ENCODE measurements at places on chromosomes 6 and 20.

DNA sequence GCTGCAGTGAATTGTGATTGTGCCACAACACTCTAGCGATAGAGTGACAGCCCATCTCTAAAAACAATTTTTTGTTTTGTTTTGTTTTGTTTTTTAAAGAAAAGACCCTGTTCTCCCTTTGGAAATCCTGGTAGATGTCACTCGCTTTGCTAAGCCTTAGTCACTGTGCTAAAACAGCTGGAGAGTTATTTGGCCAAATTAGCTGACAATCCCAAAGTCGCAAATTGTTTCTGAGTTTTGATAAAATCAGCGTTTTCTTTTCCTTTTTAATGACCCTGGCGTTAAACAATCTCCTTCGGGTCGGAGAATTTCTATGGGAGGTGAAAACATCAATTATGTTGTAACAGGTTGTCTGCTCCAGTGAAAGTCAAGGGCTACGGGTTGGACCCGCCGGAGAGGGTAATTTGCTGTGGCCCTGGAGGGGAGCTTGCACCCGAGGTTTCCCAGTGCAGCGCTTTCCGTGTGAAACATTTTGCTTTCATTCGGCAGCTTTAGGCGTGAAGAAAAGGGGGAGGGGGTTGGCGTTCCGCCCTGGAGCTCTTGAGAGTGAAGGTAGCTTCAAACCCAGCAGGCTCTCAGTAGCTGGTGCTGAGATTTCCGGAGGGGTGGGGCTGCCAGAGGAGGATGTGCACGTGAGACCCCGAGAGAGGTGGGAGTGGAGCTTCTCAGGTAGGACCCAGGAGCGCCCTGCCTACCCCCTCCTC, 296.6 kb downstream of the PHACTR1 start:
- no peak for DNase-seq

- DNase-seq: no peak
Observed at GRCh38 chr20:57662456-57663240, 42.4 kb upstream of the ZBP1 start.

DNA sequence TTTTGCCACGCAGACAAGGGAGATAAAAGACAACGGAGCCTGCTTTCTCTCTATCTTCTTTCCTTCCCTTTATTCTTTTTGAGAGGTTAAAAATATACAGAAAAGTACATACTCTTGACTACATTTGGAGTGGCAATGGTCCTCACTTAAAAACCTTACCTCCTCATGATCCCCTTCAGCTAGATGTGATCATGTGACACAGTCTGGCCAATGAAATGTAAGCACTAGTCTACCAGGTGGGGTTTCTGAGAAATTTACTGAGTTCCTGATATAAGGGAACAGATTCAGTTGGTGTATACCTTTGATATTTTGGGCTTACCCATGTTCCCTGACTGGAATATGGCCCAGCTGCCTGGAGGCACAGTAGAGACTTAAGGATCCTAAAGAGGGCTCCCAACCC, 165.5 kb upstream of the BEND3 start:
- no peak for DNase-seq

- no peak for DNase-seq
Observed at GRCh38 chr6:169881976-169882375, 130.6 kb downstream of the ERMARD start.

DNA sequence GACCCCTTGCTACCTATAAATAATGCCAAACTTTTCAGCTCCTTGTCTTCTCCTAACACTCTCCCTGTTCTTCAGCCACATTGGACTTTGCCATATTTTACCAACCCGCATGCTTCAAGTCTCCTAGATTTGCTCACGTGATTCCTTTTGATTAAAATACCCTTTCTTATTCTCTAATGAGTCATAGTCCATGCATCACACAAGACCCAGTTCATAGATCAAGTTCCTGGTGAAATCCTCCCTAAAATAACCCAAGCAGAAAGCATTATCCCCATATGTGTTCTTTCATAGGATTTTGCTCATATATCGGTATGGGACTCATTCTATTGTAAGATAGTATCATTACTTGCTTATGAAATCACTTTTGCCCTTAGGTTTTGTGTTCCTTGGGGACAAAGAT, 108.9 kb upstream of the STXBP5 start:
- no peak for DNase-seq

- DNase-seq: no peak
Observed at GRCh38 chr6:165055231-165055630, 254.2 kb downstream of the C6orf118 start.

- DNase-seq: no peak
Observed at GRCh38 chr6:131911951-131912350, 39.2 kb downstream of the CCN2 start.

DNA sequence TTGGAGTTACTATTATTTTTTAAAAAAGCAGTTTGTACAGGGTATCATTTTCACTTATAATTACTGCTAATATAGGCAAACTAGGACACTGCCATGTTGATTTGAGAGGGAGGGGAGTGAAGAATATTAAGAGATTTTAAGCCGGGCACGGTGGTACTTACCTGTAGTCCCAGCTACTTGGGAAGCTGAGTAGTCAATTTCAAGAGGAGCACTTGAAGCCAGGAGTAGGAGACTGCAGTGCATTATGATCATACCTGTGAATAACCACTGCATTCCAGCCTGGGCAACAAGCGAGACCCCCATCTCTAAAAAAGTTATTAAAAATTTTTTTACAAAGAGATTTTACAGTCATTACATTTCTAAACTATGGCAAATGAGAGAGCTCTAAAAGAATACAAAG, 35.7 kb downstream of the ADAT2 start:
- no peak for DNase-seq

GRCh38 chr6:14770040-14770439, 475.8 kb upstream of the JARID2 start:
- DNase-seq: no peak

- DNase-seq: no peak
Observed at GRCh38 chr6:21352131-21352530, 241.4 kb upstream of the SOX4 start.

DNA sequence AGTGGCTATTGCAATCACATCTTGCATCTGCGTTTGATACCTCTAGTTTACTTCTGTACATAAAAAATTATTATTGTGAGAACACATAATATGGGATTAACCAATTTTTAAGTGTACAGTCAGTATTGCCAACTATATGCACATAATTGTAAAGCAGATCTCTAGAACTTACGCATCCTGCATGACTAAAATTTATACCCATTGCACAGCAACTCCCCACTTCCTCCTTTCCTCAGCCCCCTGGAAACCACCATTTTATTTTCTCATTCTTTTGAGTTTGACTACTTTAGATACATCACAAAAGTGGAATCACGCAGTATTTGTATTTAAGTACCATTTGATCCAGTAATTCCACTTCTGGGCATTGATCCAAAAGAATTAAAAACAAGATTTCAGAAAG, 19.3 kb upstream of the OPN5 start:
- no peak for DNase-seq

- DNase-seq: no peak
Observed at GRCh38 chr6:169850154-169850553, 98.7 kb downstream of the ERMARD start.

- DNase-seq: no peak
Observed at GRCh38 chr6:88492824-88493223, 326.7 kb upstream of the CNR1 start.

DNA sequence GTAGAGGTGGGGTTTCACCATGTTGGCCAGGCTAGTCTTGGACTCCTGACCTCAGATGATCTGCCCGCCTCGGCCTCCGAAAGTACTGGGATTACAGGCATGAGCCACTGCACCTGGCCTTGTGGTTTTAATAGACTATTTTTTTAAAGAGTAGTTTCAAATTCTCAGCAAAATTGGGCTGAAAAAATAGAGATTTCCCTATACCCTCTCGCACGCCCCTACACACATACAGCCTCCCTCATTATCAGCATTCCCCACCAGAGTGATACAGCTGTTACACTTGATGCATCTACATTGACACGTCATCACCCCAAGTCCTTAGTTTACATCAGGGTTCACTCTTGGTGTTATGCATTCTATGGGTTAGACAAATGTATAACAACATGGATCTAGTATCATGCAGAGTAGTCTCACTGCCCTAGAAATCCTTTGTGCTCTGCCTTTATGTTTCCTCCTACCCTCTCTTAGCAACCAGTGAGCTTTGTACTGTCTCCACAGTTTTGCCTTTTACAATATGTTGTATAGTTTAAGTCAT, 103.6 kb downstream of the CDYL start:
- DNase-seq: no peak

DNA sequence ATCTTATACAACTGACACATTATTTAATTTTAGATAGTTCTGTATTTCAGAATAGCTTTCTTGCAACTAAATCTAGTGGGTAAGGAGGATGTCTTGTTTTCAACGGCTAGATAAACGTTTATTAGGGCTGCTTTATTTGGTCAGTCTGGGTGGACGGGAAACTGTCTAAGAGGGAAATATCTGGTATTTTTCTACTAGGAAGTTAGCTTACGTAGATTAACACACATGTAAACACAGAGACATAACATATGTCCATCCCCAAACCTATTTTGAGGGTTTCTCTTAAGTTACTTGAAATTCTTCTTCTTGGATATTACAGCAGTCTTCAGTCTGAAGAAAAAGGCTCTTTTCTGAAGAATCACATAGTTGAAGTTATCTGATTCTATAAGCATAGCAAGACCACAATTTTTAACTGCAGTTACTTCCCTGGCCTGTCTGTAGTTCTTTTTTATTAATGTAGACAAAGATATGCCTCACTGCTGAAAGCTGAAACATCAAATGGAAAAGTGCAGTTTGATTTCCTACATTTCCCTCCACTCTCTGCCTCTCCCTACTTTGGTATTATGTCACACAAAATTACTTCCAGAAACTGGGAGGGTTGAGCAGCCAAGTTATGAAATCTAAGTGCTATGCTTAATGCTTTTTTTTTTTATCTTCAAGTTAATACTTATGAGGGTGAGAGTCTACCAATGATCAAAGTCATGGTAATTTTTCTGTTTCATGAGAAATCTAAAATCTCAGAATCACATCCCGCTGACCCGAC, 37.4 kb downstream of the PLAGL1 start:
- no peak for DNase-seq

DNA sequence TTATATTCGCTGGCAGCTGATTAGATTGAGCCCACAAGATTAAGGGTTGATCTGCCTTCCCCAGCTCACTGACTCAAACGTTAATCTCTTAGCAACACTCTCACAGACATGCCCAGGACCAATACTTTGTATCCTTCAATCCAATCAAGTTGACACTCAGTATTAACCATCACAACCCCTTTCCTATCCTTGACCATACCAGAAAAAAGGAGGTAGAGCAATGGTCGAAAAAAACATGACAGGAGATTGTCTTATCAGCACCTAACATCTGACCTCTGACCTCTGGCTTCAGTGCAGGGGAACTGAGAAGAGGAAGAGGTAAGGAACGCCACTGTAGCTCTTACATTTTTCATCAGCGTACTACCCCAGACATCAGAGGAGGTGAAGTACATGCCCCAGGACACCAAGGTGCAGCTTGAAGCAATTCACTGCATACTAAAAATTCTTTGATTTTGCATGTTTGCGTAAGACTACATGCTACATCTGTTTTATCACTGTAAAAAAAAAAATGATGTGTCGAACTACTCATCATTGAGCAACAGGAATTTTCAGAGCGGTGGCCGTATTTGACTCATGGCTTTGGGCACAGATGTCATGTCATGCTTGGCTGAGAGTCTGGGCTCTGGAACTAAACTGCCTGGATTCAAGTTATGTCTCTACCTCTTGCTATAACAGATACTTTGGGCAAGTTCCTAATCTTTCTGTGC, 188.0 kb upstream of the TAB2 start:
- no peak for DNase-seq

Data from CD4-positive, alpha-beta T cell treated with Interleukin-6 at 100 ng/mL for 8 hours (primary cell).